ENCODE measurements at places on chromosomes 6 and 20.

DNA sequence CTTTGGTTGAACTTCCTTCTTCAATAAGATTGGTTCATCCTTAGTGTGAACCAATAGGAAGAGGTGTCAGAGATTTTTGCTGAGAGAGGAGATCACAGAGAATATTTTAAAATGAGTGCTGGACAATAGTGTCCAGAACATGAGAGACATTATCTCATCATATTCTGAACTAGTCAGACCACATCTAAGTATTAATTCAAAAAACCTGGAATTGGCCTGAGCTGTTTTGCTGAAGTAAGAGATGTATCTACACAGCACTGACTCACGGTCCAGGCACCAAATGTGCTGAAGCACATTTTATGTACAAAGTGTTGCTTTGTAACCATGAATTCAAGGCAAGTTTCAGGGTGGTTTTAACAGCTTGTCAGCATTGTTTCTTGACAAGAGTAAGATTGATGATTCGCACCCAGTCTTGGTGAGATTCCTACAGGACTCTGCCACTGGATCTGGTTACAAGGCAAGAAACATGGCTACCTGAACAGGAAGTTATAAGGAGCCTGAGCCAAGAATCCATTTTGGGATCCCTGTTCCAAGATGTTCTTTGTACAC lies 178.2 kb upstream of the HEY2 start:
- DNase-seq: no peak

GRCh38 chr6:6546318-6547109 lies 42.0 kb upstream of the LY86 start:
- DNase-seq: peak; percentile 61

DNA sequence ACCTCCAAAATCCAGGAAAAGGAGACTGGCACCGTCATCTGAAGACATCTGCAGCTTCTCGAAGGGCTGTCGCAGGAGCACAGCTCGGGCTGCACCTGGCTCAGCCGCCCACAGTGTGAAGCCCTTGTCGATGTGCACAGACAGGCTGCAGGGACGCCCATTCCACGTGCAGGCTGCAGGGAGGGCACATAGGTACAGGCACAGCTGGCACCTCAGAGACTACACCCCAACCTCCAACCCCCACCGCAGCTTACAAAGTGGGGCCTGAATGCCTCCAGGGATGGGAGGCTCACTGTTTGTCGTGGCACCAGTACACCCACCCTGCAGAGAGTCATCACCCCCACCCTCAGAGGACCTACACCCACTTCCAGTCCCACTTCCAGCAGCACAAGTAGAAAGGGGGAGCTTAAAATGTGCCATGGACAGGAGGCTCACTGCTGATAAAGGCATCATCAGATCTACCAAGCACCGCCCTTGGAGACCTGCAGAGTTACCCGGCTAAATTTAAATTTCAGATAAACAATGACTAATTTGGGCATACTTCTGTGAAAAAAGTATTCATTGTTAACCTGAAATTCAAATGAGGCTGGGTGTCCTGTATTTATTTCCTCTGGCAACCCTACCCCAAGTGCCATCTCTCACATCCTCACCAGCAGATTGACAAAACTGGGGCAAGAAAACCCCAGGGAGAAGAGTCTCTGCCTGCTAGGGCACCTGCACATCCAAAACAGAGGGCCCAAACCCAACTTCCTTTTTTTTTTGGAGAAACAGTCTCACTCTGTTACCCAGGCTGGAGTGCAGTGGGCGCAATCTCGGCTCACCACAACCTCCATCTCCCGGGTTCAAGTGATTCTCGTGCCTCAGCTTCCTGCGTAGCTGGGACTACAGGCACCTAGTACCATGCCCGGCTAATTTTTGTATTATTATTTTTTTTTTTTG lies 7.7 kb upstream of the CDK5RAP1 start:
- DNase-seq: peak; percentile 66

- no peak for DNase-seq
Observed at GRCh38 chr6:122202576-122203137, 196.8 kb upstream of the HSF2 start.

DNA sequence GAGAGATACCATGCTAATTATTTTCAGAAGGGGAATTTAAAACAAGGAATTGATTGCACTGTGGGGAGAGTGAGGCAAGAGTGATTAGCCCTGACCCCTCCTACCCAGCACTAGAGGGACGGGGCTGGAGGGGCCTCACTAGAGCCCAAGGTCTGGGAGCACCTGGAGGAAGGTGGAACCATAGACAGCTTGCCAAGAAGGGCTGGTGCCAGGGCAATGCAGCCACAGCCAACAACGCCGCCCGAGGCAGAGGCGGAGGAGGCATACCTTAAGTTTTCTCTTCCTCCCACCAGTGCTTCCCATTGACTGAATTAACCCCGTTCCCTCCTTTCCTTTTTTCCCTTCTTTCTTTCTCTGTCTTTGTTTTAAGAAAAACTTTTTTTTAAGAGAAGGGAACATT lies 40.0 kb downstream of the IYD start:
- DNase-seq: no peak

DNA sequence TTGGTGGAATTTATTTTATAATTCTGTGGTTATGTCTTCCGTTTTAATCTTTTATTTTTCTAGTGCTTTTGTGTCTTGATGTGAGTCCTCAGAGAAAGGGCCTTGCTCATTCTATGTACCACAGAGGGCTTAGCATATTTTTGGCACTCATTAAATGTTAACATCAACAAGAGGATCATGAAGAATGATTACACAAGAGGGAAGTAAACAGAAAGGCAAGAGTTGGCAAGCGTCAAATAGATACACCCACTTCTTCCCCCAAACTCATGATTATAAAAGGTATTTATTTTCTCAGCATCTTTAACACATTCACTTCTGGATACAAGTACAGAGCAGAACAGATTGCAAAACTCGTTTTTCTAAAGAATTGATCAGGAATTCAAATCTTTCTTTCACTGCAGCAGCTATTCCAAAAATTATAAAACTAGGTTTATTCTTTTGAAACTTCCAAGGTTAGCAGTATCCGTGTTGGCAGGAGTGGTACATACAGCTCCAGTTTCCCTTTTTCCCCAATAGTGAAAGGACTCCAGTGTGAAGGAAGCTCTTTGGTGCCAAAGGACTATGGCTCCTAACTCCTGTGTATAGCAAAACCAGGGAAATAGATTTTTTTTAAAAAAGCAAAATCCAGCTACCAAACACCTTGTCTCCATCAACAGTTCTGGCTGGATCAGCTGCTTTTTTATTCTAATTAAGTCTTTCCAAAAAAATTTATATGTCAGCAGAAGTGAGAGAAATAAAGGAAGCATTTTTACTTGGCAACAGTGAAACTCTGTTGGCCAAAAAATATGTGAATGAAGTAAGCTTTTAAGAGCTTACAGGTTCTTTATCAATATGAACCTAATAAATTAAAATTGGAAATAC lies 221.9 kb downstream of the ADGRG6 start:
- DNase-seq: no peak

DNA sequence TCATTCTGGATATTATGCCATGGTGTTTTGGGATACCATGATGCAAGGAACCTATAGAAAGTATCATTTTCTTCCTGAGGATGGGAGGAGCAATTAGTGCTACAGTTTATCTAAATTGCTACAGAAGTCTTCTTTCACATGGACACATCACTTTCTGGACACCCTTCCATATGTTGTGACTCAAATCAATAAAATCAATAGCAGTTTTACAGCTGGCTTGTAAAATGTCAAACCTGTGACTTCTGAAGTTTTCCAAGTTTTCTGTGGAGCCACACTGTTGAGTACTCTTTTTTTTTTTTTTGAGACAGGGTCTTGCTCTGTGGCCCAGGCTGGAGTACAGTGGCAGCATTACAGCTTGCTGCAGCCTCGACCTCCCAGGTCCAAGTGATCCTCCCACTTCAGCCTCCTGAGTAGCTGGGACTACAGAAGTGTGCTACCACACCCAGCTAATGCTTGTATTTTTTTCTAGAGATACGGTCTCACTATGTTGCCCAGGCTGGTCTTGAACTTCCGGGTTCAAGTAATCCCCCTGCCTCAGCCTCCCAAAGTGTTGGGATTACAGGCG lies 24.1 kb upstream of the CD2AP start:
- DNase-seq: no peak

GRCh38 chr6:97923249-97923648 lies 640.2 kb upstream of the MMS22L start:
- no peak for DNase-seq

GRCh38 chr6:135212935-135213334 lies 31.8 kb downstream of the MYB start:
- DNase-seq: no peak

DNA sequence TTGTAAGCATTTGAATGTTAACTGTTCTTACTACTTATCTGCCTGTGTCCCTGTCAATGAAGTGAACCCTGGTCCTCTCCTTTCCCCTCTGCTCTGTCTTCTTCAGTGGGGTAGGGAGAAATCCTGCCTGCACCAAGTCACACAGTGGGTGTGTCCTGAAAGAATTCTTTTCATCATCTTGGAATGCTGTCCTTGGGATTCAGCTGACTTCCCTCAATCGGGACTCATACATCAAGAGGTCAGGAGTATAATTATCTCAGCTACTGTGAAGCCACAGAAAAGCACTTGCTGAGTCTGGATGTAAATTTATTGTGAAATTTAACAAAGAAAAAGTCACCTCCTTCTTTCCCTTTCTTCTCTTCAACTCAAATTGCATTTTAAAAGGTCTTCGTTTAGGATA lies 328.5 kb downstream of the SOX4 start:
- no peak for DNase-seq

- DNase-seq: no peak
Observed at GRCh38 chr20:55978550-55978949, 26.8 kb downstream of the CBLN4 start.

DNA sequence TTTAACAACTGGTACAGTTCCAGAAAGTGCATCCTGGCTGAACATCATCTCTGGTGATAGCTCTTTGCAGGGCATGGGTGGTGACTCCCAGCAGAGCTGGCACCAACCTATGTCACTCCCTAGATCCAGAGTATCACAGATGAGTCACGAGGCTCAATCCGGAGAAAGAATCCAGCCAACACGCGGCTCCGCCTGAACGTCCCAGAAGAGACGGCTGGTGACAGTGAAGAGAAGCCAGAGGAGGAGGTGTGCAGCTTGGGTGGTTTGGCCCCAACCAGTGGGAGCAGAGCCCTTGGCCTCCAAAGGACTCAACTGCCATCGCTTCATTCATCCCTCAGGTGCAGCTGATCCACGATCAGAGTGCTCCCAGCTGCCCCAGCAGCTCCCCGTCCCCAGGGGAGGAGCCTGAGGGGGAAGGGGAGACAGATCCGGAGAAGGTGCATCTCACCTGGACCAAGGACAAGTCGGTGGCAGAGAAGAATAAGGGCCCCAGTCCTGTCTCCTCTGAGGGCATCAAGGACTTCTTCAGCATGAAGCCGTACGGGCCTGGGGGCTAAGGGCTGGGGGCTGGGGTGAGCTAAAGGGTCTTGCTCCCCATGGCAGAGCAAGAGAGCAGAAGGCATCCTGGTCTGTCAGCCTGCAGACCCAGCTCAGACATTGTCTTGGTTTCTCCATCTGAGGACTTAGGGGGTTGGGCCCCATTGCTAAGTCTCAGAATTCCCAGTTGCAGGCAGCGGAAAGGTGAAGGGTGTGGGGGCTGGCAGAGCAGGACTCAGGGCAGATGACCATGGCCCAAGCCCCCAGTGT lies 27.2 kb downstream of the SLC12A5 start:
- peak; percentile 70 for DNase-seq

GRCh38 chr6:84052204-84052882 lies 18.8 kb downstream of the MRAP2 start:
- DNase-seq: peak; percentile 24

All from head of caudate nucleus (tissue), 42 donors.